Skin of body (tissue), 3 donors: ENCODE measurements at places on chromosomes 3 and 15. TPM values are rescaled to one million over a fixed set of nuclear protein-coding genes. Genes with fewer than 3 reads are reported as not detected.

CRYGS gene
- 0.99 TPM for total RNA-seq

DNA sequence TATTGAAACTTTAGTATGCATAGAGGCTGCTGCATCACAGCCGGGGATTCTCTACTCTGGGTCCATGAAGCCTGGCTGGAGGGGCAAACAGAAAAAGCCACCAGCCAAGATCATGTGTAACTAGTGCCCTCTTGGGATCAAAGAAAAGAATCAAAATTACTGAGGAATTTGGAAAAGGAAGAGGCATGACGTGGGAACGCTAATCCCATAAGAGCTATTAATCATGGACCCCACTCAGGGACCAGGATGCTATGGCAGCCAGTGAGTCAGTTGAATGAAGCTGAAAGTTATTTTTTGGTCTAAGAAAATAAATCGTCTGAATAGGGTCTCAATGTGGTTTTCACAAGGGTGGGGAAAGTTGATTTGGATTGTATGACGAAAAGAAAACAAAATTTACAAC, 1165.1 kb downstream of the ROBO2 start:
- peak; percentile 34 for DNase-seq

- no peak for DNase-seq
Observed at GRCh38 chr3:116835658-116836057, 126.1 kb downstream of the TUSC7 start.

- DNase-seq = no peak
Observed at GRCh38 chr15:95799286-95800200, 531.0 kb upstream of the NR2F2 start.

GRCh38 chr3:166223120-166223519, 385.9 kb upstream of the BCHE start:
- no peak for DNase-seq

GRCh38 chr3:197338586-197338985, 40.2 kb upstream of the DLG1 start:
- no peak for DNase-seq

- DNase-seq = peak; percentile 34
Observed at GRCh38 chr3:177195242-177195991, 1.9 kb downstream of the TBL1XR1 start.

DNA sequence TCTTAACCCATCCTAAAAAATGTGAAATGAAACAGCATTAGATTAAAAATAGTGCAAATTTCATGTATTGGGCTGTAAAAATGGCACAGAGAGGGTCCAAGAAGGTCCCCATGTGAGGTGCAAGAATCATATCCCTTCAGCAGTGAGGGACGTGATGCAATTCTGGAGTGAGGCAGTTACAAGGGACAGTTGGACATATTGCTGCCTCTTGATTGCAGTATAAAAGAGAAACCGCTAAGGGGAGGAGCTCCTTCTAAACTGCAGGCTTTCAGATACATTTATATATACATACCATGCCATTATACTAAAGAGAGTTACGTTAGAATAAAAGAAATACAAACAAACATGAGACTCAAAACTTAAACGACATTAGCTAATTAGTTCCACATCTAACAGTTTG, 304.2 kb upstream of the CTNNB1 start:
- no peak for DNase-seq

DNA sequence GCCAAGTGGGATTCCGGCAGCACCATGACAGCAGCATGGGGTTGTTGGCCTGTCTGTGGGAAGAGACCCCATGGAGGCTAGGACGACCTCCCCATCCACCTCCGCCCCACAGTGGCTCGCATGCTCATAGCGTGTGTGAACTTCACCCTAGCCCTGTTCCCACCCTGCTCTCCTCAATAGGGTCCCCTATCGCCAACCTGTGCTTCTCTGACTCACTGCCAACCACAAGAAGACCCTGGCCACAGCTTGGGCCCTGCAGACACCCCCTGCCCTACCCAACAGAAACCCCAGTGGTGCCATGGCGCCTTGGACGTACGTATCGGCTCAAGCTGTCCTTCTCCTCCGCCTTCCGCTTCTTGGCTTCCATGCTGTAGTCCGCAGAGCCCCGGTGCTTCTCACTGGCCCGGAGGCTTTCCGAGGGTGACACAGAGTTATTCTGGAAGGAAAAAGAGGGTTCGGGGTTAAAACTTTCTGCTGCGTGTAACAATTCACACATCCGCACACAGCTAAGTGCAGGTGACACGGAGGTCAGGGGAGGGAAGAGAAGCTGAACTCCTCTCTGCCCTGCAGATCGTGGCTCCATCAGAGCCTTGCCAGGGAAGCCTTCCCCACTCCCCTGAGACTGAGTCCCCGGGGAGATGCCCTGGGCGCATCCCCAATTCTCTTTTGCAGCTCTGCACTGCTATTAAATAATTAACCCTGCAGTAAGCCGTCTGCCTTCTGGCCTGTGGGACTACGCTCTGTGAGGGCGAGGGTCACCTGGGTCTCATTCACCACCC, 37.3 kb downstream of the TLE3 start:
- DNase-seq = no peak

DNA sequence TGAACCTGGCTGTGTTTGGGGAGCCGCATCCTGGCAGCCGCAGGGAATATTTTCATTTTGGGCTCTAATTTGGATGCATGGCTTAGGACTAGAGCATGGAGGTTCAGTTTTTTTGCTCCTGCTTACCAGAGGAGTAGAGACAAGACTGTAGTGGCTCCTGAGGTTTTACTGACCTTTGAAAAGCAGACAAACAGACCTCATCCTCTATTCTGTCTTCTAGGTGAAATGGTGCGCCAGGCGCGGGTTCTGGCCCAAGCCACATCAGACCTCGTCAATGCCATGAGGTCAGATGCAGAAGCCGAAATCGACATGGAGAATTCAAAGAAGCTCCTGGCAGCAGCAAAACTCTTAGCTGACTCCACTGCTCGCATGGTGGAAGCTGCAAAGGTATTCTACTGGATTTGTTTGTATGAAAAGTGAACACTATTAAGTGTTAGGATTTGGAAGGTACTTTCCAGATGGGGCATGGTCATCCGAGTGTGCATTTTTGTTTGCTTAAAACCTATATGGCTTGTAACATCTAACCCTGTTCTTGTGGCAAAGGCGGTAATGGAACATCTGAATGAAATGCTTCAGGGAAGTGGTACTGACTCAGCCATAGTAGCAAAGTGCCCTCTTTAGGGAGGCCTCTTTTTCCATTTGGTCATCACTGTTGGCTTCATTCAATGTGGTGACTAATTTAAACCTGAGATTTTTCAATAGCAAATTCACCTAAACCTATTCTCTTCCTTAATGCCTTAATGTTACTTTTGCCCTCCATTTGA, 330.7 kb upstream of the TPM1 start:
- DNase-seq = no peak

NT5DC2 gene
- 32.7 TPM for total RNA-seq

NR2F2 gene
- total RNA-seq = 7.8 TPM

DNA sequence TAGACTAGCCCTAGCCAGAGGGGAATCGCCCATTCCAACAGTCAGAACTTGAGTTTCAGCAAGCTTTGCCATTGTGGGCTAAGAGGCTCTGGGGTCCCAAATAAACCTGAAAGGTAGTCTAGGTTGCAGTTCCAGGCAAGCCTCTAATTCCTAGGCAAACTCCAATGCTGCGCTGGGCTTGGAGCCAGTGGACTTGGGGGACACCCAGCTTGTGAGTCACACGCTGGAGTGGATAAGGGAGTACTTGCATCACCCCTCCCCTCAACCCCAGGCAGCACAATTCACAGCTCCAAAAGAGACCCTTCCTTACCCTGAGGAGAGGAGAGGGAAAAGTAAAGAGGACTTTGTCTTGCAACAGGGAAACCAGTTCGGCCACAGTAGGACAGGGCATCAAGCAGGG, 105.2 kb upstream of the DPPA4 start:
- no peak for DNase-seq

GRCh38 chr3:195849322-195850074, 37.8 kb upstream of the MUC4 start:
- DNase-seq = no peak

ARHGAP11A gene
- 13.2 TPM for total RNA-seq

DNA sequence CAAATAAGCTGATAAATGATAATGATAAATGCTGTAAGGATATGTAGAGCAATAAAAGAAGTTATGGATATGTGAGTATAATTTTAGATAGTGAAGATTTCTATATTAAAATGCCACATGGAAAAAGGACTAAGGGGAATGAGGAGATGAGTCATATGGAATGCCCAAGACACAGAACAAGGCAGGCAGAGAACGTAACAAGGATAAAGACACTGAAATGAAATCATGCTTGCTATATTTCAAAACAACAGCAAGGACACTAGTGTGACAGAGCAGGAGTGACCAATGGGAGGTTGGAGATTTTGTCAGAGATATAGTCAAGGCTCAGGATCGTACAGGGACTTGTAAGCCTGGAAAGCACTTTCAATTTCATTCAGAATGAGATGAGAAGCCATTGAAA, 621.5 kb upstream of the SEMA6D start:
- DNase-seq = no peak

CCNL1 gene
- 238 TPM for total RNA-seq

DNA sequence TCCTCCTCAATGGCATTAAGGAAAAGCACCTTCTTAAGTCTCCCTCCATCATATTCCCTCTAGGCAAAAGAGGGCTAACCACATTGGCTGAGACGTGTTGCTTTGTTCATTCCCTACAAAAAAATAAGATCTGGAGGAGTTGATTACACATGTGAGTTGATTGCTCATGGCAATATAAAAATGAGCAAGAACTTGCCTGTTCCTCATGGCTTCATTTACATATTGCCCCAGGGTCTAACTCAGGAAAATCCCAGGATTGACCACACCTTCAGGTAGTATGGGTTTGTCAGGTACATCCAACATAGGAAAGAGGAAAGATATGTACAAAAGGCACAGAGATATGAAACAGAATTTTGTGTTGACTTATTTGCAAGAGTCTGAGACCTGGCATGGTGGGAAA, 35.5 kb downstream of the NFKBIZ start:
- DNase-seq = no peak

TF gene
- 43.0 TPM for total RNA-seq

PRSS50 gene
- total RNA-seq = 0.89 TPM

DNA sequence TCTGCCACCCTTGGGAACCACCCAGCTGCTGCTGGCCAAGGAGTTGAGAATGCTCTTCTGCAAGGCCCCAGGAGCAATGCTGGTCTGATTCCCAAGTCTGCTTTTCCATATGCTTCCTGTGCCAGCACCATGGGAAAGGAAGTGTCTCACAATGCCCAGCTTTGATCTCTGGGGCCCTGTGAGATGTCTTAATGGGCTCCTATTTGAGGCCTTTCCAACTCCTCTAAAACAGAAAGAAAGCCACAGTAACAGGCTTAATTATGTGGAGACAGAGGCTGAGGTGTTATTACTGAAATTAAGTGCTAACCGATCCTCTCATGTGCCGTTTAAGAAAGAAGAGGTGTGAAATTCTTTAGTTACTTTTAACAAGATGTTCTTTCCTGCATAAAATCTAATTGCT, 4.5 kb downstream of the EOGT start:
- DNase-seq = no peak

DNA sequence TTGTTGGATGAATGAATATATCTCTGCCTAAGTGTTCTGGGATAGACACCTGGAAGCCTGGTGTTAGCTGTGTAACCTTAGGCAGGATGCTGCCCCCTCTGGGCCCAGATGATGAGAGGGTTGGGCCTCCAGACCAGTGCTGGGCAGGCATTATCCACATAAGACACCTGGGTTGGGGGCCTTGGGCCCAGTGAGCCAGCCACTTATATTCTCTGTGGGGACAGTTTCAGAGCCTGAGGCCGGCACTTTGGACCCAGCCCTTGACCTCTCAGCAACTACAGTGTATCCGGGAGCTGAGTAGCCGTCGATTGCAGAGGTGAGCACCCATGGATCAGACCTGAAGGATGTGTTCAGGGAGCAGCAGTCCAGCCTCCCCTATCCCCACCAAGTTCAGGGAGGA, 2.2 kb downstream of the HEMK1 start:
- no peak for DNase-seq

DNA sequence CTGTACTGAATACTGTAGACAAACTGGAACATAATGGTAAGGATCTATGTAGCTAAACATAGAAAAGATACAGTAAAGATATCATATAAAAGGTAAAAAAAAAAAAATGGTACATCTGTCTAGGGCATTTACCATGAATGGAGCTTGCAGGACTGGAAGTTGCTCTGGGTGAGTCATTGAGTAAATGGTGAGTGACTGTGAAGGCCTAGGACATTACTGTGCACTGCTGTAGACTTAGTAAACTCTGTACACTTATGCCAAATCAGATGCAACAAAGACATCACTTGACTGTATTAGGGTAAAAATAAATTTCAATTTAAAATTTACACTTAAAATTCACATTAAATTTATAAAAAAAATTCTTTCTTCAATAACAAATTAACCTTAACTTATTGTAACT, 281.3 kb upstream of the LMCD1 start:
- no peak for DNase-seq

CPLX3 gene
- total RNA-seq = 0.20 TPM

CPN2 gene
- 0.10 TPM for total RNA-seq

DNA sequence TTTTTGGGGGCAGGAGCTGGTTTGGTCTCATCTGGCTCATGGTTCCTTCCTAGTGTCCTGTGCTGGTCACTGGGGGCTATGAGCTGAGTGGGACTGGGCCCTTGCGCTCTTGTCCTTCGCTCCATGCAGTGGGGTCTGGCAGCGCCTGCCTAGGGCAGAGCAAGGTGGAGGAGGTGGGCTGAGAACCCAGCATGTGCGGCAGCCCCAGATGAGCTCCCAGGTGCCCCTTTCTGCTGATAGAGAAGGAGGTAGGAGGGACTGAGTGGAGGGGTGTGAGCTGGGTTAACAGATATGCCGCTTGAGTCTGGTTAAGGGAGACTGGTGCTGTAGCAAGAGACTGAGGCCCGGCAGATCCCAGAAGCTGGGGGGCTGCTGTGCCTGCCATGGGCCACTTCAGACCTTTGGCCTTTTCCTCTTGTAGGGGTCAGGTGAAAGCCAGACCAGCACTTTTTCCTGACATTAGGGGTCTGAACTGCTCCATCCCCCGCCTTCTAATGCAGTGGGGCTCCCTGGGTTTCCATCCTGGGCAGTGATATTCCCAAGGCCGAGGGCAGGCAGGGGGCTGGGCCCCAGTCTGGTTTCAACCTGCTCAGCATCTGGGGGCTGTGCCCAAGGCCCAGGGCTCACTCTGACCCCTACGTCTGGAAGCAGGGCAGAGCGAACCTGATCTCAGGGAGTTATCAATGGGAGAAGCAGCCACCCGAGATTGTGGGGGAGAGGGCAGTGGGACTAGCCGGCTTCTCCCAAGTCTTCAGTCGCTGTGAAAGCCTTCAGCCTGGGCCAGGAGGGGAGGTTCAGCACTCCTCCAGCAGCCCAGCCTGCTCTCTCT, 62.9 kb upstream of the PRR23C start:
- DNase-seq = no peak

GRCh38 chr3:162764808-162765071, 1268.1 kb downstream of the OTOL1 start:
- peak; percentile 3 for DNase-seq

- no peak for DNase-seq
Observed at GRCh38 chr15:65559941-65560340, 29.7 kb downstream of the HACD3 start.
